ENCODE measurements at places on chromosomes 7 and 10.

DNA sequence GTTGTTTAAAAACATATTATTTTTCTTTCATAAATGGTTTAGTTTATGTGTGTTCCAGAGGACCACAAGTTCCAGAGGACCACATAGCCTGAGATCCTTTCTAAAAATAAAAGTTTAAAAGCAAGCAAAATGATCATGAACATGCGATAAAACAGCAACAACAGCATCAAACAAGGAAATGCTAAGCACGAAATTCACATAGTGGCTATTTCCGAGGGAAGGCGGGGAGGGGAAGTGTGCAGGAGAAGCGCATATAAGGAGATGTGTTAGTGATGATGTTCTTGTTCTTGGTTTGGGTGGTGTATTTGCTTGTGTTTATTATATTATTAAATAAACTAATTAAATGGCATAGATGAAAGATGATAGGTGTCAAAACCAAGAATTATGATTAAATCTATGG lies 1.2 kb downstream of the TBATA start:
- no peak for DNase-seq

DNA sequence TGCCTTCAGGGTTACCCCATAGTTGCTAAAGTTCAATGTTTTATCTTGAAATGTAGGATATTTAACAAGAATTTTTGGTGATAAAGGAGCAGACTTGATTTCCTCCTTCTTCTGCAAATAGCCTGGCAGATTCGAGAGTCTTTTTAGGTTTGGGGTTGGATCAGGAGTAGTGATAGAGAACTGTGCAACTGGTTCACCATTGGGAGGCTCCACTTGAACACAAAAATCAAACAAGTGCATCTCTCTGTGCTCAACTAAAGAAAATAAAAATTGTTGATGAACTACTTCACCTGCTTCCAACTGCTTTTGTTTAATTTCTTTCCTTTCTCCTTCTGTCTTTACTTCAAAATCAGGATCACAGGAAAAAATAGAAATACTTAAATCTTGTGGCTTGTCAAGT lies 58.5 kb downstream of the MACC1 start:
- DNase-seq: no peak

DNA sequence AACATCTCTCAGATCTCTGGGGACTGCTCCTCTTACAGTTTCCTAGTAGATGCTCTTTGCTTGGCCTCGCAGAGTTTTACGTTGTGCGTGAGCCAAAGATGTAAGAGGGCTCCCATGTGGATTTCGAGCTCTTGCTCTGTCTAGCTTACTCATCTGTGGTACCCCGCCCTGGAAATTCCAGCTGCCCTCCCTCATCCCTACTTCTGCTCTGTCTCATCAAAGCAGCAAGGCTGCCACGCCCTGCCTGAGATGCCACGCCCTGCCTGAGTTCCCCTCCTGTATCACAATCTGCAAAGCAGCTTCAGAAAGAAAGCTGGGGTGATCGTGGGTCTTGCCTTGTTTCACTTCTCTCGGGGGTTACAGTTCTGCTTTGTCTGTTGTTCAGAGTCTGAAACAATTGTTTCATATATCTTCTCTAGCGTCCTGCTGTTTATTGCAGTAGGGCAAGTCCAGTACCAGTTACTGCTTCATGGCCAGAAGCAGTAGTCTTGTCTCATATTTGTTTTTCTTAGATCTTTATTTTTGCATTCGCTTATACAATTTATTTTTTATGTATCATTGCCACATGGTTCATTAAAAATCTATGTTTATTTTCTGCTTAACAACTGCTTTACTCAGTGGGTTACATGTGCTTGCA lies 36.1 kb upstream of the CCNY start:
- DNase-seq: peak; percentile 92

DNA sequence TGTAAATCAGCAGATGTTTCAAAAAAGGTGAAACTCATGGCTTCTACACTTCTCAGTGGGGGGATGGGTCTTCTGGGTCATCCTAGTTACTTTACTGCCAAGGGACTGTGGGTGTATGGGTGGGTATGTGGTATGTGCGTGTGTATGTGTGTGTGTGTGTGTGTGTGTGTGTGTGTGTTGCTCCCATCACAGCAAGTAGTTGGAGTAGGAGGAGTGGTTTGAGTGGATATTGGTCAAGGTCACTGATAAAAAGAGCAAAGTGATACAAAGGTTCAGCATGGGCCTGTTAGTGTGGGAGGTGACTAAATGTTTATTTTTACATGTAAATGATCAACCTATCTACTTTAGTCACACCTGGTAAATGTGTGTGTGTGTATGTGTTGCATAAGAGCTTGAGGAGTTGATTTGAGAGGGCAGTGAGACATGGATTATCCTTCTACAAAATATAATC lies 11.8 kb upstream of the COBL start:
- no peak for DNase-seq

GRCh38 chr10:3295582-3296151 lies 123.1 kb upstream of the PITRM1 start:
- DNase-seq: no peak

GRCh38 chr10:60569681-60570080 lies 180.0 kb upstream of the ANK3 start:
- DNase-seq: no peak

DNA sequence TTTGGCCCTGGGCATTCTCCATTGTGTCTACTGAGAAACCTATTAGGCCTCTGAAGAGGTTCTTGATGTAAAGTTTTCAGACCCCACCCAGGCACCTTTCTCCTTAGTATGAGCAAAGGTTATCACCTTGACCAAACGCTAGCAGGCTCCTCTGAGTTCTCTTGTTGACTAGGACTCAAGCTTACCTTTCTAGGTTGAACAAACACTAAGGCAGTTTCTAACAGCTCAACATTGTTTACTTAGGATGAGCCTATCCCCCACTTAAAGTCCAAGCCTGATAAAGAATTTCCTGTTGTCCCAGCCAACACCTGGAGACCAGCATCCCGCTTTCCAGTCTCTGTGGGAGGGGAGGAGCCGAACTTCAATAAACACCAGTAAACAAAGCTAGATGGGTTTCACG lies 26.3 kb upstream of the ITGB8 start:
- DNase-seq: no peak

DNA sequence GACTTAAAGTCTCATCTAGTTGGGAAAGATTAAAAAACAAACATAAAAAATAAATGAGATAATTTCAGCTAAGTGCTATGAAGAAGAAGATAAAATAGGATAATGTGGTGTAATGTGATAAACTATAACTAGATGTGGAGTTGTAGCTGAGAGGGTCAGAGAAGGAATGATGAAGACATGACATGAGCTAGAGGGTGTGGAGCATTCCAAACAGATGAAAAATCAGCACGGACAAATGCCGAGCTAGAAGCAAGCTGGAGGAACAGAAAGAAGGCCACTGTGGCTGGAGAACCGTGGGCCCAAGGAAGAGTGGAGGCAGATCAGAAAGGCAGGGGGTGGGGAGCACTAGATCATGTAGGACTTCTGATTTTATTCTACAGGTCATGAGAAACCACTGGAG lies 70.6 kb downstream of the CDK6 start:
- peak; percentile 90 for DNase-seq

DNA sequence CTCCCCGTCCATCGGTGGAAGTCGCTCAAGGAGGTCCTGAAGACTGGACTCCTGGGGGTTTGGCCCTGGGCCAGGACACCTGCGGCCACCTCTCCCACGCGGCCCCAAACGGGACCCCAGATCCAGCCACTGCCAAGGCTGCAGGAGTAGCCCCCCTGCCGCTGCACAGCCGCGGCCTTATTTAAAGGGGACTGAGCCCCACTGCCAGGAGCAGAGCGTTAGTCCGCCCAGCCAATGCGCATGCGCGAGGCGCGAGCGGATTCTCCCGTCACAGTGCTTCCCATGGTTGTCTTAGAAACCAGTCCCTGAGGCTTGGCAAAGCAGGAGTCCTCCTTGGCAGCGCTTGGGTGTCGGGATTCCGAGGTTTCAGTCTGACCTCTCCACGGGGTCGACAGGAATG lies 320.0 kb downstream of the ZNF716 start:
- no peak for DNase-seq

GRCh38 chr10:82572744-82573143 lies 697.8 kb downstream of the NRG3 start:
- DNase-seq: no peak

- no peak for DNase-seq
Observed at GRCh38 chr10:77718957-77719356, 81.3 kb upstream of the KCNMA1 start.

DNA sequence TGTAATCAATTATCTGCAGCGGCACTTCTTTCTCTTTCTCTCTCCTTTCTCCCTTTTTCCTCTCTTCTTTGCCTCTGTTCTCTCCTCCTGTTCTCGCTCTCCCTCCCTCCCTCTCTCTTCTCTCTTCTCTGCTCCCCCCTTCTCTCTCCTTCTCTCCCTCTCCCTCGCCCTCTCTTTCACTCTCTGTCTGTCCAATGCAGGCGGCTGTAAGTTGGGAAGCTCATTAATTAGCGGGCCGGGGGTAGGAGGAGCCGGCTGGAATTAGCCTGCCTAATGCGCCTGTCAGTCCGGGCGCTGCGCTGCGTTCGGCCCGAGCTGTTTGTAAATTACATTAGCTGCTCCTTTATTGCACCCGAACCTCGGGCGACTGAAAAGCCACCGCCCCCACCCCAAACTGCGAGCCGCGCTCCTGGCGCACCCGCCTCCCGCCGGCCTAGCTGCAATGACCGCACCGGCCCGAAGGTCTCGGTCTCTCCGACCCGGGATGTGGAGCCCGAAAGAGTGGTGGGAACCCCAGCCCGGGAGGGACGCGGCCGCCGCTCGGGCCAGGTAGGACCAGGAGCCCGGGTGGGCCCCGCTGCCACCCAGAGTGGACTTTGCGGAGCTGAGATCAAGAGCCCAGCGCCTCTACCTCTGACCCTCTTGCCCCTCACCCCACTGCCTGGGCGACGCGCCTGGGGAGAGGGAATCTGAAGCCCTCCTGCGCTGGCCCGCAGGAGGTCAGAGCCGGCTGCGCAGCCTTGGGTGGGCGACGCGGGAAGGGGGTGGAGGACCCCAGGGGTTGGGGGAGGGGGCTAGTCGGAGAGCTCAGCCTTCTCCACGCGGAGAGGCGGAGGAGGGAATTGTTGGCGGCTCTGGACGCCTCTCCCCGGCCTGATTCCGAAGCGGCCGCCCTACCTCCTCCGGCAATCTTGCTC lies at the start of gene LBX1:
LBX1 (minus strand) TSS at position 198 of the 917 bp plus-strand sequence. CDS start 648 bp downstream, outside the sequence.
- no peak for DNase-seq

DNA sequence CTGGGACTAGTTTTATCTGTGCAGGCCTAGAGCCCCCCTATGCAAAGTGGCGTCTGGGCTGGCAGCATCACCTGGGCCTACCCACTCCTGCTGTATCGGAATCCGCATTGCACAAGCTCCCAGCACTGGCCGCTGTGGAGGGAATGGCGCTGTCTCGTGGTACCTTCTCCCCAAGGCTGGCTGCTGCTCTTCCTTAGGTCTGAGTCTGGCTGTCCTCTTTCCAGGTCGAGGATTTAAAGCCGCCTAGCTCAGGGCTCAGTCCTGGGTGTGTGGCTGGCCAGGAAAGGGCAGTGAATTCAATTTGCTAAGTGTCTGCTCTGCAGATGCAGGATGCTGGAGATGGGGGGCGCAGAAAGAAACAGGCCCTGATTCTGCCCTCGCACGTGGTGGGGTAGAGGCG lies 44.7 kb downstream of the MGMT start:
- no peak for DNase-seq

GRCh38 chr10:55374917-55375316 lies 573.9 kb upstream of the PCDH15 start:
- no peak for DNase-seq

- DNase-seq: peak; percentile 80
Observed at GRCh38 chr10:74177140-74177677, 26.2 kb downstream of the ADK start.

DNA sequence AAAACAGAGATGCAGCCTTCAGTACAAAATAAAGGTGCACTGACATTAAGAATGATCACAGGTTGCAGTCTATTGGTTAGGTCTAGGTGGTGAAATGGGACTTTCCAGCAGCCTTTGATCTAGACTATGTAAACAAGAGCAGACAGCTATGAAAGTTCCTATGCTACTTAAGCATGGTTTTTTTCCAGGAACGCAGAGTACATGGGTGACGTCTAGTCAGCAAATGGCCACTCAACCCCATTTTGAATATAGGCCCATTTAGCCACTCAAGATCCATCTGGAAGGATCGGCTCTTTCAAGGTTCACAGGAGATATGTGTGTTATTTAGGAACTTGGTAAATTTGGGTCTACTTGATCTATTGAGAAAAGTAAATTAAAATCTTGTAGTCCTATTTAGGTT lies 1424.6 kb upstream of the LRRTM3 start:
- DNase-seq: no peak

DNA sequence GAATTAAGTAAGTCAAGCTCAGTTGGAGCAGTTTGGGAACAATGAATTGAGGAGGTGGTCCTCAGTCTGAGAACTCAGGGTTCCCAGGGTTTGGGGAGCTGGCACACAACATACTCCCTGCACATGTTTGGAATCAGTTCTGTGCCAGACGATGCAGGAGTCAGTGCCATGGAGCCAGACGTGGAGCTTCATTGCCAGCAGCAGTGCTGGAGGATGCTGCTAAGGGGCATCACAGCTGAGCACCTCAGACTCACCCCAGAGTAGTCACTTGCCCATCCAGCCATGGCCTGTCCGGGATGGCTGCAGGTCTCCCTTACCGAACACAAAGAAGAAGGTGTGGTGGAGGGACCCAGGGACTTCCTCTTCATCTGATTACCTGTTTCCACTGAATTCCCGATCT lies 7.9 kb downstream of the GIMAP5 start:
- no peak for DNase-seq

DNA sequence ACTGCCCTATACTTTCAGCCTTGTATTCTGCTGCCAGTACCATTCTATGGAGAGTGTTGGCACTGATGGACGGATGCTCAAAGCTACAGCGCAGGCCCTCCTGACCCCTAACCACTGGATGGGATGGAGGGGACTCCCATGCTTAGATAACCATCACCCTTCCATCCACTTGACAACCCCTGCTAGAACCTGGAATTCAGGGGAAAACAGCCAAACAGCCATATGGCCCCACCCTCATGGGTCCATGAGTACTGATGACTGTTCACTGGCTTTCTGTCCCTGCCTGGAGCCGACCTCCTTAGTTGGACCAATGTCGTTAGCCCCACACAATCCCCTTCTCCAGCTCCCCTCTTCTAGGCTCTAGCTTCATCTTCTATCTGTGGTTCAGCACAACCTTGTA lies 16.2 kb downstream of the DUSP5 start:
- DNase-seq: no peak

DNA sequence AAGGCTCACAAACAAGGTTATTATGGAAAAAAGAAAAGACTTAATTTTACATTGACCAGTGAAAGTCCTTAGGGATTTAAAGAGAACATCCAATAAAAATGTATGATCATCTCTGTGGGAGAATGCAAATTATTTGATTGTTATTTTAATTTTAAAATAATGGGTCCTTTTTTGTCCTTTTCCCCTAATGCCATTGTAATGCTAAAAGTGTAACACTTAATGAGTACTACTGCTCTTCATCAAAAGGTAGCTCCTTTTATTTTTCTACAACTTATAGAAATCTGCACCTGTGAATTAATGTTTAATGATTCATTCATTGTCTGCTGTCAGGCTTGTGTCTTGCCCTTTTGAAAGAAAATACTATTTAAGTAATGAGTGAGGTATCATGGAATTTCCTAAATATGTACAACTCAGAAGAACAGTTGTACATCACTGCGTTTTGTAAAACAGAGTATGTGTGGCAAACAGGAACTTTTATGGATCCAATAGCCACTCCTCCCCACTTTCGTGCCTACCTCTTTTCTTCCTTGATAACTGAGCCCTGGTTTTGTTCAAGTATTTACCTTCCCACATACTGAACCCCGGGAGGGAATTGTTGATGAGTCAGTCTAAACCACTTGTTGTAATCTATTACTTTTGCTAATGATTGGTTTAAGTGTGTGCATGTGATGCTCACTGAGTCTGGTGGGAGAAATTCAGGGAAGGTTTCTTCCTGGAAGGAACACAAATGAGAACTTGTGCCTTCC lies 19.9 kb upstream of the TRUB1 start:
- DNase-seq: peak; percentile 57

All from ELR (cell line).